Fibroblast of pulmonary artery (primary cell): ENCODE measurements at places on chromosomes 6 and 20.
A peak's percentile ranks its signal among the peaks of the same experiment; 100 is the strongest.

DNA sequence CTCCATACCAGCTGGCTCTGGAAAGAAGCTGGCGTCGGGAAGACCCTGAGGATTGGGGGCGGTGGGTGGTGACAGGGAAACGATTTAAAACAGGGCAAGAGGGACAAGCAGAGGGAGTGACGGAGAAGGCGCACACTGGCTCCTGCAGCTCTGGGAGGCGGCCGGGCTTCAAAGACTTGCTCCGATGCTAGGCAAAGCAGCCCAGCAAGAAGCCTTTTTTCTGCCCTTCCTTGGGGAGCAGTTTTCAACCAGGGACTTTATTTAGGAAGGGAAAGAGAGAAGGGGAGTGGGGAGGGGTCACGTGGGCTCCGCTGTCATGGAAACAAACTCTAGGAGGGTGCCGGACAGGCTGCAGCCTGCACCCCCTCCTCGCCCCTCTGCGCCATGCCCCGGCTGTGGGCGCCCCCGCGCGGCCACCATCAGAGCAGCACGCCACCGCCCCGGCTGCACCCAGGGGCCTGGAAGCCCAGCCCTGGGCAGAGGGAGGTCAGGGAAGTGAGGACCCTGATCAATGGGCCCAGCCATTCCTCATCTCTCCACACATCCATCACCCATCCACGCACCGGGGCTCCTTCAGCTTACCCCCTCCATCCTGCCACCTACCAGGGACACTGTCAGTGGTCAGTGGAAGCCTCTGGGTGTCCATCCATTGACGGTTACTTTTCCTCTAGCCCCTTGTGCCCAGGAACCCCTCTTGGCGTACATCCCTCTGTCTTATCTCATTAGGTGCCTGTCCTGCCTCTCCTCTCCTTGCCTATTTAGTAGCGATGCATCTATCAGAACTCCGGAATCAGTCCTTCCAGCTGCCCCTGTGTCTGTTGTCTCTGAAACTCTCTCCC, 66.6 kb upstream of the CCDC167 start:
- DNase-seq = peak; percentile 29

DNA sequence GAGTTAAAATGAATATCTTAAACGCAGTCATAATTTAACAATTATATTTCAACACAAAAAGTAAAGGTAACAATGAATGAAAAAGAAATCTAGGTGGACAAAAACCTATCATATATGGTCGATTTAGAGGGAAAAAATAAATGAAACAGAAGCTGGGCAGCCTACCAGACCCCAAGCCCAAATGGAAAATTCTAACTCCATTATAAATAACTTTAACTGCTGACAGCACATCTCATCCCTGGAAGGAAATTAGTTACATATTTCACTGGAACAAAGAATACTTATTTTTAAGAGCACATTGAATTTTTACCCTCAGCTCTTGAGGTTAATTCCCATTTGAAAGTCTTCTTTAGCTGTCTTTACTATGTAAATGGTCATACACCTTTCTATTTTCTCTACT, 39.1 kb downstream of the COL12A1 start:
- DNase-seq = no peak

DNA sequence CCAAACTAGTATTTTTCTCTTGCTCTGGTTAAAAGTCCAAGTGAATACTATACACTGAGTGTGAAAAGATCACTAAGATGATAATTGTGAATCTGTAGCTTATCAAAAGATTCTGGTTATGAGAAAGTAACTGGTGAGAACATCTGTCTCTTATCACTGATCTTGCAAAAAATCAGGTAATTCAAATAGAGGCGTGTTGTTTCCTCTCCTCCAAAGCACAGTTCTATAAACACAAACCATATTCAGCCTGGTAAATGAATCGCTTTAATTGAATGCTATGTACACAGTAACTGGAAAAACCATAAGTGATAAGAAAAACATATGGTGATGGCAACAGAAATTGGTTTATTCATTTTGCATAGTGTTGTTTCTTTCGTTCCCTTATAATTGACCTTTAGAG, 161.0 kb downstream of the RALGAPA2 start:
- no peak for DNase-seq

DNA sequence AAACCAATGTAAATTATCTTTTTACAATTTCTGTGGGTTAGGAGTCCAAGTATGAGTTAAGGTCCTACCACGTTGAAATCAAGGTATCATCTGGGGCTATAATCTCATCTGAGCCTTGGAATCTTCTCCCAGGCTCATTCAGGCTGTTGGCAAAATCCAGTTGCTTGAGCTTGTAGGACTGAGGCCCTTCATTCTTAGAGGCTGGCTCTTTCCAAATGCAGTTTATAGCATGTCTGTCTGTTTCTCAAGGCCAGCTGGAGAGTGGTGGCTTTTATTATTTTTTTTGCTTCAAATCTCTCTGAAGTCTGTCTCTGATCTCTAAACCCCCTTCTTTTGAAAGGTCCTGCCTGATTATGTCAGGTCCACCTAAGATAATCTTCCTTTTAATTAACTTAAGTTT, 177.2 kb upstream of the ASCC3 start:
- DNase-seq = no peak

GRCh38 chr20:46330072-46330763, 21.9 kb upstream of the CDH22 start:
- no peak for DNase-seq

- DNase-seq = peak; percentile 43
Measured at GRCh38 chr6:89986650-89987074, 92.4 kb downstream of the GJA10 start.

DNA sequence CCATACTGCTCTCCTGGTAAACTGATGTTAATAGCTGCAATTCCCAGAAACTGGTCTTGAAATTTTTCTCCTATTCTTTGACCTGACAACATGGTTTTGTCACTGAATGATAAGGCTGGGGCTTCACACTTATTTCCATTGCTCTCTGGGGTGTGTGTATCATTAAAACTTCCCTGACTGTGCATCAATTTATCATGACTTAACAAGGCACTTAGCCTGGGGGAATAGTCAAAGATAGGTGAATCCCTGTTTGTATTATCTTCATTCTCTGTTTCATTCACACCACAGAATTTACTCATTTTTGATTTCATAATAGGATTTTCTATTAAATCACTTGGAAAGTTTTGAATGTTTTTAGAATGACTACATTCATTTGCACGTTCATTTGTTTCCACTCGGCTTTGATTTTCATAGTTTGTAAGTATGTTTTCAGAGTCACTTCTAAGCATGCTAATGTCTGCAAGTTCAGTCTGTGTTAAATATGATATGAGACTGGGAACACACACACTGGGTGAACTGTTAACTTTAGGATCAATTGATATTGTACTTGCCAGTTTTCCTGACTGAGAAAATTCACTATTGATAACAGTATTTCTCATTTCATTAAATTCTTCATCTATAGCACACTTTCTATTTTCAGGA, 35.5 kb downstream of the DST start:
- DNase-seq = no peak

GRCh38 chr6:168093634-168094033, 14.6 kb upstream of the FRMD1 start:
- no peak for DNase-seq

DNA sequence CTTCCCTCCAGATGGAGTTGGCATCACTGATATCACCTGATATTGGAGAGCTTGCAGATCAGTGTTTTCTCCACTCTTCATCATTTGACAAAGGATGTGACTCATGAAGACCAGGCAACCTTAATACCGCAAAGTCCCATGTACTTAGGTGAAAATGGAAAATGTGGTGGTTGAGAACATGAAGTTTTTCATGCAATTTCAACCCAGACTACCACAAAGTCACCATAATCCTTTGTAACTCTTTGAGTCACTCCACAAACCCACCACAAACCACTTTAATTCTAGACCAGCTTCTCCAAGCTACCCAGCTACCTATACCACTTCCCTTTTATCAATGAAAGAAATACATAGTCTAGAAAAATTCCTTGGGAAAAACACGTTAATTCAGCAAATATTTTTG, 7.1 kb downstream of the NHLRC1 start:
- DNase-seq = no peak

GRCh38 chr6:161436106-161436876, 162.4 kb upstream of the AGPAT4 start:
- DNase-seq = no peak

GRCh38 chr20:48192109-48192508, 406.8 kb upstream of the SULF2 start:
- DNase-seq = no peak

- no peak for DNase-seq
Measured at GRCh38 chr6:34246249-34246562, 2.6 kb downstream of the SMIM29 start.

DNA sequence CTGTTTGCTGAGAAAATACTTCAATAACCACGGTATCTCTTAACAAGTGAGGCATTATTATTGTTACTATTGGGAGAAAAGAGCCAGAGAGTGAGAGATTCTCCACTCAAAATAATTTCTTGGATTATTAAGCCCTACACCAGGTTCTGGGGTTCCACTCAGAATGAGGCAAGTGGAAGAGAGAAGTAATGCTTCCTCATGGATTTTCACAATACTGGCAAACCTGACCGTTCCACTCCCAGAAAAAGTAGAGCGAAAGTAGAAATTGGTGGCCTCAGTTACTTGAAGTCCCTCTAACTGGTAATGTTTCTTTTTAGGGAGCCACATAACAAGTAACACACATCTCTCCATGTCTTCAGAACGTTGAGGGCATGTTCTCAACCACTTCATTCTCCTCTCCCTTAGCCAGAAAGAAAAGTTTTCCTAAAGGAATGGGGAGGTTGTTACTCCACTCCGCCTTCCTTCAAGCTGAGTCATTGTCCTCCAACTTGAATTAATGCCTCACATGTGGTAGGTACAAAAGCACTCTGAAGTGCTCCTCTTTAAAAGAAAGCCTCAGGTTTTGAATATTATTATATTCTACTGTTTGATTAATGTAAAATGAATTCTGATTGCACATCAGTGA, 1.9 kb downstream of the BAG2 start:
- peak; percentile 80 for DNase-seq

DNA sequence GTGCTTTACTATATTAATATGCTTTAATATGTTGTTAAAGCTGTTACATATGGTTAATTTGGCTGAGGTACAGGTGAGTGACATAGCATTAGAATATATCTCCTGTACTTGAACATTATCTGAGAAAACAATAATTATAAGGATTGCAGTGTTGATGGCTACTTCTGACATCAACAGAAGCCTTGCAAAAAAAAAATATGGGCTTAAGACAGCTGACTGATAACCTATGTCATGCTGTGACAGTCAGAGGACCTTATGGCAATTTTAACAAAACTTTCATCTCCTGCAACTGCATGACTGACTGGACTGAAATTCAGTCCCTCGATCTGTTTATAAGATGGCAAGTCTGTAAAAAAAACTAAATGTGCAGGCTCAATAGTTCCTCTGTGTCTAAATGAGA, 27.5 kb upstream of the TBX18 start:
- DNase-seq = no peak

- DNase-seq = no peak
Measured at GRCh38 chr6:136703331-136703865, 88.9 kb downstream of the MAP3K5 start.

DNA sequence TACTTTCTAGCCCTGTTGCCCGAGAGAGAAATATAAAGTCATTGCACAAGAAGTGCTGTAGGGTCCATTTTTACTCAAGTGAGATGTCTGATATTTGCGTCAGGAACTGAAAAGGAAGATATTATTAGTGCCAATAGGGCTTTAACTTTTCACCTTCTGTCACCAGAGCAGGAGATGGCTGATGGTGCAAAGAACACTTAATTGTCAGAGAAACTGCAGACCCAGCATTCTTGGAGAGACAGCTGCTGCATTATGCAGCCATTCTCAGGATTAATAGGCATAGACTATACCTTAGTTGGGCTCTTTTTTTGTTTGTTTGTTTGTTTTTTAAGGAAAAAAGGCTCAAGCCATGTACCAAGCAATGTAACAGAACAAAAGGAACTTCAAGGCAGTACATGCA, 179.4 kb downstream of the RPS12 start:
- DNase-seq = no peak

GRCh38 chr6:33276864-33277662, at the start of gene B3GALT4:
B3GALT4 (plus strand) TSS chr6:33277123; CDS start chr6:33277420, 297 bp downstream.
- peak; percentile 60 for DNase-seq

DNA sequence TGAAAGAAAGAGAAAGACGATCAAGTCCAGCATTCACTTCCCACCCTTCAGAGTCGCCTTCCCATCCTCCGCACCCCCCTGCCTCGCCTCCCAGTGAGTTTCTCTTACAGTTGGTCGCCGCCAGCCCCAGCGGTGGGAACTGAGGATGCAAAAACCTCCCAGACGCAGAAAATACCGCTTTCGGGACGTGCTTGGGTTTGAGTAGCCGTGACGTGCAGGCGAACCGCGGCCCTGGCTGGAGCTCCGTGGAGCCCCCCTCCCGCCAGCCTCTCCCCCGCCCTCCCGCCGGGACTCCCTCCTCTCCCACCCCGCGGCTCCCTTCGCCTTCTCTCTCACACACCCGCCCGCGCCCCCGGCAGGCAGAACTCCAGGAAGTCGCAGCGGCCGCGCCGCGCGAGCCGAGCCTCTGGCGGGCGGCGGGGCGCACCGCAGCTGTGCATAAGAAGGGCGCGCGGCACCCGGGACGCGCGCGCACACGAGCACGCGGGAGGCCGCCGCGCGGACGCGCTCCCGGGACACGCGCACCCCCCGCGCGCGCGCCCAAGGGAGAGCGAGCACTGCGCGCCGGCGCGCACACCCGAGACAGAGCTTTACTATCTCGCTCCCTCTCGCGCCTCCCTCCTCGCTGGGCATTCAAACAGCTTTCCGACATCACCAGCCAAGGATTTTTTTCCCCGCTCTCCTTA, at the start of gene ADGRB3:
TSS of gene ADGRB3 (plus strand) at position 557 of the 686 bp plus-strand sequence. CDS start 3,394 bp downstream, outside the sequence.
- DNase-seq = peak; percentile 79

- peak; percentile 27 for DNase-seq
Measured at GRCh38 chr6:162151021-162151665, 576.4 kb downstream of the PRKN start.

DNA sequence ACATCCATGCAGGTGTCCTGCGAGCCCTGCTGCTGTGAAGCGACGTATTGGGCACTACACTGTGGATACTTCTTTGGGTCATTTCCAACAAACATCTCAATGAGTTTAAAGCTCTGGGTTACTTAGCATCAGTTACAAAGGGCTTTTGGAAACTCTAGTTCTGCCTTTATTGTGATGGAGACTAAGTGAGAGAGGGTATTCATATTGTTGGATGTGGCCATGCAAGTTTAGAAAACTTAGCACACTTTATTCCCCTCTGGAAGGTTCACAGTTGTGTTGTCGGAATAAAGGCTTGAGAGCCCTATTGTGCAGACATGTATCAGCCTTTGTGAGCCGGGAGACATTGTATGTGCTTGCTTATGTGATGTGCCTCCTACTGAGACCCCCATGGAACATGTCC, 22.1 kb downstream of the DUSP22 start:
- DNase-seq = no peak

- DNase-seq = no peak
Measured at GRCh38 chr6:50185006-50185405, 135.3 kb upstream of the DEFB112 start.

GRCh38 chr6:150070236-150070818, 1.4 kb upstream of the ULBP3 start:
- no peak for DNase-seq

DNA sequence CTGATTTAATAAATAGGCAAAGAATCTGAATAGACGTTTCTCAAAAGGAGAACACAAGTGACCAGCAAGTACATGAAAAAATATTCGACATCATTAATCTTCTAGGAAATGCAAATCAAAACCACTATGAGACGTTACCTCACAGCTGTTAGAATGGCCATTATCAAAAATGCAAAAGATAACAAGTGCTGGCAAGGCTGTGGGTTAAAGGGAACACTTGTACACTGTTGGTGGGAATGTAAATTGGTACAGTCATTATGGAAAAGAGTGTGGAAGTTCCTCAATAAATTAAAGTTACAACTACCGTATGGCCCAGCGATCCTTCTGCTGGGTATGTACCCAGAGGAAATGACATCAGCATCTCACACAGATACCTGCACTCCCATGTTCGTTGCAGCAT, 253.9 kb upstream of the BMP2 start:
- DNase-seq = no peak
